Activated T-cell treated with anti-CD3 and anti-CD28 coated beads, Interleukin-2, amount 50 U/mL, for 1 hour (primary cell): ENCODE measurements at places on chromosomes 12 and 14.

GRCh38 chr14:26443654-26444053, 154.2 kb downstream of the NOVA1 start:
- no peak for DNase-seq

DNA sequence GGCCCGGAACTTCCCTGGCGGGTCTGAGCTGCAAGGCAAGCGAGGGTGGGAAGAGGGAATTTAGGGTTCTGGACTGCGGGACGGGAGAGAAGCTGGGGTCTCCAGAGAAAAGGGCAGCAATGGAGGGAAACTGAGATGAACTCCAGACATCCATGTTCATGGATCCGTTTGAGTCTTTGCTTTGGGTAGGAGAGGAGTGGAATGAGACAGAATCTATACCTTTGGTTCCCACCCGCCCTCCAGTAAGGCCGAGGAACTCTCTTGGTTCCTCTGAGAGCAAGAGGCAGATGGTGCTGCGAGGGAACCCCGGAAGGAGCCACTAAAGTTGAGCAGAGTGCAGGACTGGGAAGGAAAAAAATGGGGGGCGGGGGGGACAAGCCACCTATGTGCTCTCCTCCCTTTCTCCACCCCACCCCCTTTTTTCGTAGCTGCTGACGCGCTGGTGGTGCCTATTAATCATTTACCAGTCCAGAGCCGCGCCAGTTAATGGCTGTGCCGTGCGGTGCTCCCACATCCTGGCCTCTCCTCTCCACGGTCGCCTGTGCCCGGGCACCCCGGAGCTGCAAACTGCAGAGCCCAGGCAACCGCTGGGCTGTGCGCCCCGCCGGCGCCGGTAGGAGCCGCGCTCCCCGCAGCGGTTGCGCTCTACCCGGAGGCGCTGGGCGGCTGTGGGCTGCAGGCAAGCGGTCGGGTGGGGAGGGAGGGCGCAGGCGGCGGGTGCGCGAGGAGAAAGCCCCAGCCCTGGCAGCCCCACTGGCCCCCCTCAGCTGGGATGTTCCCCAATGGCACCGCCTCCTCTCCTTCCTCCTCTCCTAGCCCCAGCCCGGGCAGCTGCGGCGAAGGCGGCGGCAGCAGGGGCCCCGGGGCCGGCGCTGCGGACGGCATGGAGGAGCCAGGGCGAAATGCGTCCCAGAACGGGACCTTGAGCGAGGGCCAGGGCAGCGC, 1.2 kb downstream of the SSTR1 start:
- DNase-seq, result peak; percentile 22

- DNase-seq, result no peak
These were observed 129.0 kb upstream of the BCL2L14 start for GRCh38 chr12:11941606-11942337.

DNA sequence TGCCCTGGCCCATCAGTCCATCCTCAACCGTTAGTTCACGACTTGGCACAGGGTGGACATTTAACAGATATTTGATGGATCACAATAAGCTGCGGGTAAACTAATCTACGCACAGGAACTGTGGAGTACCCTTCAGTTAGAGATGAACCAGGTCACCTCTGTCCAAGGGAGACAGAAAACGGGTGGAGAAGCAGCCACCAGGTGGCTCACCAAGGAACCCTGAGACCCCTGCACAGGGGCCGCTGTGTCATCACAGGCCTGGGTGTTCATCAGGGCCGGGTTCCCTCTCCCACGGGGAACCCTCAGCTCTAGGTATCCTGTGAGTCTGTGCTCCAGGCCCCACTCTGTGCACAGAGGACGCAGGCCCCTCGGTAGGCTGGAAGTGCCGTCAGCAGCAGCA, 122.2 kb downstream of the PIWIL1 start:
- no peak for DNase-seq

- DNase-seq, result no peak
These were observed 42.1 kb upstream of the SOCS2 start for GRCh38 chr12:93530358-93530757.

DNA sequence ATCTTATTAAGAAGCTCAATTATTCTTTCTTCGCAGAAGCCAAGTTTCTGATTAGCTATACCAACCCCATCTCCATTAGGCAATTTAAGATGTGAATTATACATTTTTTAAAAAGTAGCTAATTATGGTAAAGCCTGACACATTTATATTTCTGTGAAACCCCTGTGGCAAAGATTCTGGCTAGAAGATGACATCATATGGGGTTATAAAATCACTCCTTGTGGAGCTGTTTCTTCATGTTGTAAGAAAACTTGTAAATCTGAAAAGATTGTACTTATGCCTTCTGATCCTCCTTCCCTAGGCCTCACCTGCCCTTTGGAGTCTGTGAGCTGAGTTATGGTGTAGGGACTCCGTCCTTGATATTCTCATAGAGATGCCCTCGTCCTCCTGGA, 78.1 kb downstream of the CHST11 start:
- DNase-seq, result no peak

GRCh38 chr12:108394196-108394595, 55.1 kb upstream of the CMKLR1 start:
- no peak for DNase-seq

GRCh38 chr14:61726778-61727658, 31.7 kb downstream of the HIF1A start:
- no peak for DNase-seq

DNA sequence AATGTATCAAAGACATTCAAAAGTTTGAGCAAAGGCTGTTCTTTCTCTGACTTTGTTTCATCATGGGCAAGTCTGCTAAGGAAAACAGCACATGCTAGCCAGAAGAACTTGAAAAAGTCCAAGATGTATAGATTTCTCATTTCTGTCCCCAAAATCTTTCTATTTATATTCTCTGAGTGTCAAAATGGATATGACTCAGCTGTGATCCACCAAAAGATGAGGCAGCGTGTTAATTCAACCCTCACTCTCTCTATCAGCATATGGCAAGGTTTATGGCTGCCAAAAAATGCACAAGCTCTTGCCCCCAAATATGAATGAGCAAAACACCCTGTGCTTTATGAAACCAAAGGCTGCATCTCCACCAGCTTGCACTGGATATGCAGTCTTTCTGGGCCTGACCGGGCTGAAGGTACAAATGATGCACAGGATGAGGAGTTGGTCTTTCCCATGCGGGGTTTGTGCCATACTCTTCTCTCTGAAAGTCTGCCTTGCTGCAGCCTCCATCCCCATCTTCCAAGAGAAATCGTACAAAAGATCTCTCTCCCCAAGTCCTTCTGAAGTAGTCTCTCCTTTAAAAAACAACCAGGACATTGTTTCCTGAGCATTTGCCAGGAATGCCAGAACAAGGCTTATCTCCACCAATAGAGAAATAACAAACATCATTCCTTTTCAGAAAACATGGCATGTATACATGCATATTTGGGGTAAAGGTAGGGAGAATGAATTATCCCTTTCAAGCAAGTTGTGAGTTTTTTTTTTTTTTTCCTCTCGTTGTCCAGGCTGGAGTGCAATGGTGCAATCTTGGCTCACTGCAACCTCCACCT, 203.4 kb downstream of the TMX1 start:
- no peak for DNase-seq

DNA sequence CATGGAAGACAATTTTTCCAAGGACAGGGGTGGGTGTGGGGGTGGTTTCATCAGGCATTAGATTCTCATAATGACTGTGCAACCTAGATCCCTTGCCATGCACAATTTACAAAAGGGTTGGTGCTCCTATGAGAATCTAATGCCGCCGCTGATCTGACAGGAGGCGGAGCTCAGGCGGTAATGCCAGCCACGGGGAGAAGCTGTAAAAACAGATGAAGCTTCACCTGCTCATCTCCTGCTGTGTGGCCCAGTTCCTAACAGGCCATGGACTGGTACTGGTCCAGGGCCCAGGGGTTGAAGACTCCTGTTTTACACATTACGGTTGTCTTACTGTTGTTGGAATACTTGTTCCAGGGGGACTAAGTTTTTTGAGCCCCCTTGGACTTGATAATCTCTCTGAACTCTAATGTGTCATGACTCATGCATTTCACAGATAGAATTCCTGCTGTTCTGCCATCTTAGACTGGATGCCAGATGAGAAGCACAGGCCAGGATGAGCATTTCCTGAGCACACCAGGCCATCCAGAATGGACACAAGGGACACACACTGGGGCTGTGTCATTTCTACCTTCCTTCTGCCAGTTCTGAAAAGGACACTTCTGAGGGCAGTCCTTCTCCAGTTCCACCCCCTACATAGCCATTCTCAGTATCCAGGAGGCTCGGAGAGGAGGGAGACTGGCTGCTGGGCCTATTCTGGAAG, 5.8 kb downstream of the PLEKHD1 start:
- DNase-seq, result no peak

GRCh38 chr12:93848523-93849101, 171.4 kb downstream of the CRADD start:
- no peak for DNase-seq

GRCh38 chr12:96980991-96981414, 73.9 kb downstream of the NEDD1 start:
- no peak for DNase-seq

DNA sequence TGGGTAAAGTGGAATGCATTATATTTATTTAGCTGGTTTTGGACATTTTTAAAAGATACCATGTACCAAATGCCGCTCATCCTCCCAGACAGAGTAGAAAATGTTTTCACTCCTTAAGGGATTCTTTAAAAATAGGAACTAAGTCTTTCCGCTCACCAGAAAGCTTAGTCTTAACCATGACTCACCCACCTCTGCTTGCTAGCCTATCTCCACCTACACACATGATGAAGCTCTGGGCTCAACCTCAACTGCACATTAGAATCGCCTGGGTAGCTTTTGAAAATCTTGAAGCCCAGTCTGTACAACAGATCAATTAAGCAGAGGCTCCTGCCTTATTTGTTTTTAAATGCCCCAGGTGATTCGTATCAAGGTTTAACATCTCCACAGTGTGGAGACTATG, 260.5 kb downstream of the NEDD1 start:
- no peak for DNase-seq

DNA sequence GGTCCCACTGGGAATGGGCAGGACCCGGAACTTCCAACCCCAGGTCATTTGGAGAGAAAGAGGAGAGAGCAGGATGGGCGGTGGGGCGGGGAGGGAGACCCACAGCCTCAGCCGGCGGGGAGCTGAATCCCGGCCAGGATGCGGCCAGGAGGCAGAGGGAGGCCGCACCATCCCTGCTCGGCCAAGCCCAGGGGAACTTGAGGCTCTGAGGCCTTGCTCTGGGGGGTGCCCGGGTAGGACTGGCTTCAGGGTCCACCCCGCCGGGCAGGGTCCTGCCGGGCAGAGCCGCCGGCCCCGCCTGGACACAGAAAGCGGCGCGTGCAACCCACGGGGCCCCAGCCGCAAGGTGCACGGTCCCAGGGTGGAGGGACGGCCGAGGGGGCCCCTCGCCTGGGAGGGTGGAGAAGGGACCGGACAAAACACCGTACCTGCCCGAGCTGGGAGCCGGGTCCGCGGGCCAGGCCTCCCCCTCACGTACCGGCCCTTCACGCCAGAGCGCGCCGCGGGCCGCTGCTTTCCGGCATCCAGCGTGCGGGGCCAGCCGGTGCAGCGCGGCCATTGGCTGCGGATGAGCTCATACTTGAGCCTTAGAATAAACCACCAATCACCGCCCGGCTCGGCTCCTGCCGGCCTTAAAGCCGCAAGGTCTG, at the start of gene RPS6KL1:
Gene RPS6KL1, minus strand, starts transcription at position 509 of the 650 bp plus-strand sequence. CDS start 1,719 bp downstream, outside the sequence.
- peak; percentile 65 for DNase-seq

DNA sequence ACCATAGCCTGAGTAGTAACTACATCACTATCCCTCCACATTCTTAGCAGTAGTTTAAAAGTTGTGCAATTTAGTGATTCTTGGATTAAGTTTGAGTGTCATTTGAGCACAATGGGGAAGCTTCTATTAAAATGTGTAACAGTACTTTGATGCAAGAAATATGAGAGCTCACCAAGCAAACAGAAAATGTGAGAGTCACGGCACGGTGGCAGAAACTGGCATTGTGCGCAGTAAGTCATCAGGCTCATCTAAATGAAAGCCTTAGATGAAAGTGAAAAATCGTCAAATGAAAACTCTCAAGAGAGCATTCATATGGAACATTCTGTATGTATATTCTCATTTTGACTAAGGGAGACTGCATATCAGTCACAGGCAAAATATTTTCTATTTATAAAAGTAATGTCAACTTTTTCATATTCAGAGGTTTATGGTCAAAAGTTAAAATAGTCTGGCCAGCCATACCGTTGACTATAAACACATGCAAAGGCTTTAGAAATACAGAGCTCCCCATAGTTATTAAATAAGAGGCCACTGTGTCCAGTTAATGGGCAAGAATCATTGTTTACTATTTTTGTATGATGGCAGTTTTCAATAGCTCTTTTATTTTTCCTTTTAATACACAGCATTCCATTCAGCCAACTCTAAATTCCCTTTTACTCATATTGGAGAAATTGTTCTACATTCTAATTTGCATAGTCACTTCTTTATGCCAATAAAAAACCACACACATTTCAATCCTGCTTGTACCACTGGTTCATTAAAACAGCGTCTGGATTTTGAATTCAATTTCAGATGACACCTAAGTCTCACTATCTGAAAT, 167.9 kb downstream of the PRKD1 start:
- DNase-seq, result no peak

GRCh38 chr14:58362798-58363412, 32.8 kb upstream of the TOMM20L start:
- no peak for DNase-seq

DNA sequence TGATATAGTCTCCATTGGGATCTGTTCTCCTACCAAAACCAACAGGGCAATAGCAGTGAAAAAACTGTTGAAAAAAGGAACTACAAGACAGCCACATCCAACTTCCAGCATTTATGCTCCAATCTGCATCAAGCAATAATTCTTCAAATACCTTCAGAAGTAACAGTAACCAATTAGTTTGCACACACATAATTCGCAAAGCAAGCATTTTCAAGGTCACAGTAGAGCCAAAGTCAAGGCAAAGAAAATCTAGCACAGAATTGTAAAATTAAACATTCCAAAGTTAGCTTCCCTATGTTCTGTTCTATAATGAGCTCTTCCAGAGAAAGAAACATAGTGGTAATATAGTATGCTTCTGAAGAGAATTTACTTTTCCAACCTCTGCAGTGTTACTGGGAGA, 11.0 kb upstream of the MTERF2 start:
- DNase-seq, result no peak

DNA sequence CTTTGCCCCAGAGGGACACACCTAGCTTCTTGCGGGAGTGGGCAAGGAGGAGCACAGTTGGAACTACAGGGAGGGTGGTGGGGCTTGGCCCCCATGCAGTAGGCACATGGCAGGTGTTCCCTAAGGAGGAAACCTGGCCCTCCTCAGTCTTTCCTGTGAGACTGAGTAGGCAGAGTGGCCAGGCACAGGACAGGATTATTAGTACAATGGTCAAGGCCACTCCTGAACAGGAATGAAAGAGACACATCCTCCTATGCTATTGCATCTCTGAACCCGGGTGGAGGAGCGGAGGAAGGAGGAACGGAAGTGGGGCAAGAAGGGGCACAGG, 846 bp downstream of the MYO1A start:
- no peak for DNase-seq

DNA sequence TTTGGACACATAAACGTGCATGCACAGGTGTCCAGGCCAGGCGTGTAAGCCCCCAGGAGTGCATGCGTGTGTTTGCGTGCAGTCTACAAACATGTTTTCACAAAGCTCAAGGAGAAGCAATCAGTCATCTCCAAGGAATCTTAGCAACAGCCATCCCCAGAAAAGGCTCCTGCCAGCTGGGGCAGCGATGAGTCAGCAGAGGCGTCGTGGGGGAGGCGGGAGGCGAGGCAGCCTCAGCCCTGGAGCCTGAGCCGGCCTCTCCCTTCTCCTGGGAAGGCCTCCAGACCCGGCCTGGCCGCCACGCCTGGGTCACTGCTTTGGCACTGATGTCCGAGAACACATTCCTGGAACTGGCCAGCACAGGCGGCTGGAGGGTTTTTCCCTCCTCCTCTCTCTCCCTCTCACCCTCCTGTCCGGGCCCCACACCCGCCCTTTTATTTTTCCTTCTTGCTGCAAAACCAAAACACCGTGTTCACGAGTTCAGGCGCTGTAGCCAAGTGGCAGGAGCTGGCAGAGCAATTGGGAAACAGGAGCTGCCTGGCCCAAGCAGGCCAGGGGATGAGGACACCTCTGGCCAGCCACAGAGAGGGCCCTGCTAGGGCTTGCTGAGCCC, 92.7 kb downstream of the LRRC74A start:
- no peak for DNase-seq
